NCI-H774 (cell line): ENCODE measurements at places on chromosomes 16 and 17.

DNA sequence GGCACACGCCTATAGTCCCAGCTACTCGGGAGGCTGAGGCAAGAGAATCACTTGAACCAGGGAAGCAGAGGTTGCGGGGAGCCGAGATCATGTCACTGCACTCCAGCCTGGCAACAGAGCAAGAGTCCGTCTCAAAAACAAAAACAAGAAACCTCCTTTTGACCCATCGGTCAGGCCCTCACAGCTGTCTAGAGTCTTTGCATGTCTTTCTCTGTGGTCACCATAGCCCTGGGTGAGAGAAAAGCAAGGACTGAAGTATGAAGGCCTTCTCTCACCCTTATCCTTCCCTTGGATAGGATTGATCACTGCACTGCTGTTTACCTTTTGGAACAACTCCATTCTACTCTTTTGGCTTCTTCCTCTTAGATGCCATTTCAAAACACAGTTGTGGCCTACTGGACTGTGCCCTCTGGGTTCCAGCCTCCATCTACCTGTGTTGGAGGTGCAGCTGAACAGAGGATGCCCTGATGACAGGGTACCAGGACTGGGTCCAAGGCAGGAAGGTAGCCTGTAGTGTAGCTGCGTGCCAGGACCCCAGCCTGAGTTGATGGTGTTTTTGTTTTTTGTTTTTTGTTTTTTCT lies 37.1 kb downstream of the LDHD start:
- no peak for DNase-seq

DNA sequence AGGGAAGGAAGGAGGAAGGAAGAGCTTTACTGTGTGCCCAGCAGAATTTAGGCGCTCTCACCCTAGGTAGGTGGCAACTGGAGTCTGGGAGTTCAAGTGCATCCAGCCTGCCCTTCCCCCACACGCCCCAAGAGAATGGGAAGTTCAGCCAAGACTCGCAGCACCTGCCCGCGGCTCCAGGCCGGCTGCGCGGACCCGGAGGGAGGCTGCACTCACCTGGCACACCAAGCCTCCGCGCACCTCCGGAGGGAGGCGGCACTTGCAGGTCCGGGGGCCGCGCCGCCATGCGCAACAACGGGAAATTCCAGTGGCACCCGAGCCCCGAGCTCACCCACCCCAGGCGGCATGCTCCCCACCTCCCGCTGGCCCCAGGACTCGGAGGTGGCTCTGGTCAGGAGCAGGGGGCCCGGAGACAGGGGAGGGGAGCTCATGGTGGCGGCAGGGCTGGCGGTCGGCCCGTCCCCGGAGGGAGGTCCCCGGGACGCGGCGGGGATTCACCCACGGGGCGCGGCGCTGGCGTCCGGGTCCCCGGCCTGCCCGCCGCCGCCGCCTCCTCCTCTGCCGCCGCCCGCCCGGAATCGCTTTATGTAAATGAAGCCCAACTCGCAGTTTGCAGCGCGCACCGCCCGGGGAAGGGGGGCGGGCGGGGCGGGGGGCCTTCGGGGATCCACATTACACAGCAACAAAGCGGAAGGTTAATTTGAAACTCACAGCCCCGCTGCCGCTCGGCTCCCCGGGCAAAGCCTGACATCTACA lies at the start of gene ZFHX3:
Gene ZFHX3, minus strand, starts transcription at position 593 of the 756 bp plus-strand sequence. CDS start 87,983 bp downstream, outside the sequence.
- DNase-seq = no peak

GRCh38 chr16:23134274-23134673 lies 15.0 kb downstream of the USP31 start:
- DNase-seq = no peak

GRCh38 chr17:2982854-2983253 lies 80.6 kb downstream of the OR1D5 start:
- DNase-seq = no peak

GRCh38 chr17:58278661-58279015 lies 2.1 kb downstream of the MPO start:
- no peak for DNase-seq

DNA sequence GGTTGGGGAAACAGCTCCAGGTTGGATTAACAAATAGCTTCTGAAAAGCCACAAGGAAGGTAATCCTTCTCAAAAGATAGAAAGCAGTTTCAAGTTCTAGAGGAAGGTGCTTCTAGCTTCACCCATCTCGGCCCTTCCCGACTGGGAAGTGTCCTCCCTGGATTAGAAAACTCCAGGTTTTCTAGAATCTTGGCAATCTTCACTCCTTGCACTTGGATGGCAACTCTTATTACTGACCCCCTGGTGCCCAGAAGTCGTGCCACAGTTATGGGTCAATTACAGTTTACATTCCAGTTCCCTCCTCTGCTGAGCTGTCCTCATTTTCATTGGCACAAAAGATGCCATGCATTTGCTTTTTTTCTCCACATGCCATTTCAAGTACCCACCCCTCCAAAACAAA lies 65.6 kb downstream of the SMG6 start:
- DNase-seq = no peak

DNA sequence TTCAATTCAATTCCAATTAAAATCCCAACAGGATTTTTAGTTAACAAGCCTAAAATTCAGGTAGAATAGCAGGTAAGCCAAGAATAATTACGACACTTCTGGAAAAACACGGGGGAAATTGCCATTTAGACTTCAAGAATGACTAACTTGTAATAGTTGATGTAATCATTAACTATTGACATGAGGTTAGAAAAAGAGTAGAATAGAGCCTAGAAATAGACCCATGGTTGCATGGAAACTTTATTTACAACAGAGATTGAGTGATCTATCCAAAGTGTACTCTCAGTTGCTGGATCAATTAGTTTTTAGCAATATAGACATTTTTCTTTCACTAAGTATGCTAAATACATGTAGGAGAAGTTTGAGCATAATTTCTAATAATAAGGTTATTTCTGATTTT lies 3.6 kb upstream of the SLC13A5 start:
- DNase-seq = no peak
